Endothelial cell of umbilical vein (primary cell): ENCODE measurements at places on chromosomes 6 and 20. TPM values are rescaled to one million over a fixed set of nuclear protein-coding genes. Genes with fewer than 3 reads are reported as not detected.

- H3K4me1 ChIP-seq: no peaks in the 10 kb centered on the region
- no peak overlapping the region for H3K27ac ChIP-seq
- no peaks in the 10 kb centered on the region for H3K27me3 ChIP-seq
- DNase-seq: no peak
Observed at GRCh38 chr20:57566803-57567459, 6.0 kb downstream of the PCK1 start.

DNA sequence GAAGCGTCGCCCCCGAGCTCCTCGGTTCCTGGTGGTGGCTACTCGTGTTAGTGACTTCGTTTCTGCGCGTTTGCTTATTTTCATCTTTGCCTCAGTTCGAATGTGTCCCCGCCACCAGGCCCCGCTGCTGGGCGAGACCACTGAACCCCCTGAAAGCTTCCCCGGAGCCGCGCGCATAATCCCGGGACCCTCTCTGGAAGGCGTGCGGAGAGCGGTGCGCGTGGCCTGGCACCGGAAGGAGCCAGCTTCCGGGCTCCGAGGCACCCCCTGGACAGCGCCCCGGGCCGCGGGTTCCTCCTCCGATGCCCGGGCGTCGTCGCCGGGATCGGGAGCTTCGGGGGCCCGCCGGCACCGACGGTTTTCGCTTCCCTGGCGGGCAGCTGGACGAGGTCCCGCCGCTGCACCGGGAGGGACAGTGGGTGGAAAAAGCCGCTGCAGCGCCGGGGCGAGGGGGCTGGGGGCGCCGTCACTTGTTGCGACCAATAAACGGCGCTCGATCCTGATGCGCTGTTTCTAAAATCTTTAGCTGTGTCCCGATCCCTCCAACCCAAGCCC lies 643 bp upstream of the SLC35D3 start:
- H3K4me3 ChIP-seq: peak overlapping the region; percentile 33
- H3K27ac ChIP-seq: no peak overlapping the region
- peaks cover 23% of the 10 kb centered on the region for H3K4me1 ChIP-seq
- peaks cover 53% of the 10 kb centered on the region for H3K27me3 ChIP-seq
- peak; percentile 6 for DNase-seq
- H3K36me3 ChIP-seq: no peaks in the 10 kb centered on the region

DNA sequence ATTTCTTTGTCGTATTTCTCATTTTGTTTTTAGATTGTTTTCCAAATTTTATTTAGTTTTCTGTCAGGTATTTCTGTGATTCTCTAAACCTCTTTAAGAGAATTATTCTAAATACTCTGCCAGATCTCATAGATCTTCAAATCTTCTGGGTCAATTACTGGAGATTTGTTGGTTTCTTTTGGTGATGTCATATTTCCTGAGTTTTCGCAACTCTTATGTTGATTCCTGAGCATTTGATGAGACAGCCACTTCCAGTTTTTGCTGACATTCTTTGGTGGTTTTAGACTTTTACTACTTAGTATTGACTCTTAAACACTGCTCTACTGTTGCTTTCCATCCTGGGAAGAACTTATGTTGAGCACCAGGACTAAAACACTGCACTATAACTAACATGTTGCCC lies 21.9 kb downstream of the ADGB start:
- no peak for DNase-seq
- H3K36me3 ChIP-seq: no peaks in the 10 kb centered on the region
- H3K4me1 ChIP-seq: no peaks in the 10 kb centered on the region
- H3K27ac ChIP-seq: no peak overlapping the region
- no peak overlapping the region for H3K4me3 ChIP-seq

- DNase-seq: no peak
- no peaks in the 10 kb centered on the region for H3K27me3 ChIP-seq
- no peak overlapping the region for H3K4me3 ChIP-seq
- no peaks in the 10 kb centered on the region for H3K36me3 ChIP-seq
- no peak overlapping the region for H3K27ac ChIP-seq
Observed at GRCh38 chr20:59161721-59162120, 1.9 kb upstream of the ZNF831 start.

- H3K27me3 ChIP-seq: no peaks in the 10 kb centered on the region
- DNase-seq: no peak
- H3K4me3 ChIP-seq: no peak overlapping the region
- no peak overlapping the region for H3K27ac ChIP-seq
- peaks cover 9% of the 10 kb centered on the region for H3K4me1 ChIP-seq
- no peaks in the 10 kb centered on the region for H3K36me3 ChIP-seq
Observed at GRCh38 chr6:81849248-81849647, 96.8 kb upstream of the TENT5A start.

GRCh38 chr20:40682104-40682981 lies 6.7 kb downstream of the MAFB start:
- no peaks in the 10 kb centered on the region for H3K36me3 ChIP-seq
- peaks cover 5% of the 10 kb centered on the region for H3K4me1 ChIP-seq
- DNase-seq: no peak
- H3K27ac ChIP-seq: no peak overlapping the region
- H3K27me3 ChIP-seq: peaks cover 21% of the 10 kb centered on the region

DNA sequence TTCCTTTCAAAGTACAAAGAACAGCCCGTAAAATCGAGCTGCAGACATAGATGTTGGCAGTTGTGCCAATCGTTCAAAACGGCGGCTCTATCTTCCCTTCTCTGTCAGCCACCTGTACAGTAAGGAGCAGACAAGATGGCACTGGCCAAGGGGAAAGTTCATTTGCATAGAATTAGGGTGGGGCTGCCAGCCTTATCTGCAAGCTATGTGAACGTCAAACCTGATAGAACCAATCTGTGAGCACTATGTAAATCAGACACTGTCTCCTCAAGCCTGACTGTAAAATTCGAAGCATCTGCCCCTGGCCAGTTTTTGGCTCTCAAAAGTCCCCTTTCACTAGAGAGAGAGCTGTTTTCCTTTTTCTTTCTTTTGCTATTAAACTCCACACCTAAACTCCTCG lies 374.5 kb downstream of the EPM2A start:
- no peak for DNase-seq
- H3K36me3 ChIP-seq: no peaks in the 10 kb centered on the region
- no peak overlapping the region for H3K27ac ChIP-seq
- no peak overlapping the region for H3K4me3 ChIP-seq
- H3K27me3 ChIP-seq: no peaks in the 10 kb centered on the region

GRCh38 chr20:44720621-44720996 lies 5.4 kb downstream of the CCN5 start:
- H3K27ac ChIP-seq: peak overlapping the region; percentile 7
- H3K27me3 ChIP-seq: no peaks in the 10 kb centered on the region
- no peaks in the 10 kb centered on the region for H3K36me3 ChIP-seq

GRCh38 chr6:106116125-106116832 lies 30.1 kb downstream of the PRDM1 start:
- no peak overlapping the region for H3K27ac ChIP-seq
- peak; percentile 38 for DNase-seq
- peaks cover 6% of the 10 kb centered on the region for H3K4me1 ChIP-seq
- H3K36me3 ChIP-seq: no peaks in the 10 kb centered on the region
- no peaks in the 10 kb centered on the region for H3K27me3 ChIP-seq
- H3K4me3 ChIP-seq: no peak overlapping the region

DNA sequence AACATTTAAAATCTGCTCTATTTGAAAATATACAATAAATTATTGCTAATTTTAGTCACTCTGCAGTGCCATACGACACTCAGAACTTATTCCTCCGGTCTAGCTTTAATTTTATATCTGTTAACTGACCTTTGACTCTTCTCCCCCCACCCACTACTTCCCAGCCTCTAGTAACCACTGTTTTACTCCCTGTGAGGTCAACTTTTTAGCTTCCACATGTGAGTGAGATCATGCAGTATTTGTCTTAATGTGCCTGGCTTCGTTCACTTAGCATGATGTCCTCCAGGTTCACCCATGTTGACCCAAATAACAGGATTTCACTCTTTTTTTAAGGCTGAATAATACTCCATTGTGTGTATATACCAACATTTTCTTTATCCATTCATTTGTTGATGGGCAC lies 80.8 kb downstream of the RPP40 start:
- no peaks in the 10 kb centered on the region for H3K36me3 ChIP-seq
- DNase-seq: no peak
- peaks cover 18% of the 10 kb centered on the region for H3K4me1 ChIP-seq
- H3K27me3 ChIP-seq: no peaks in the 10 kb centered on the region
- no peak overlapping the region for H3K4me3 ChIP-seq

DNA sequence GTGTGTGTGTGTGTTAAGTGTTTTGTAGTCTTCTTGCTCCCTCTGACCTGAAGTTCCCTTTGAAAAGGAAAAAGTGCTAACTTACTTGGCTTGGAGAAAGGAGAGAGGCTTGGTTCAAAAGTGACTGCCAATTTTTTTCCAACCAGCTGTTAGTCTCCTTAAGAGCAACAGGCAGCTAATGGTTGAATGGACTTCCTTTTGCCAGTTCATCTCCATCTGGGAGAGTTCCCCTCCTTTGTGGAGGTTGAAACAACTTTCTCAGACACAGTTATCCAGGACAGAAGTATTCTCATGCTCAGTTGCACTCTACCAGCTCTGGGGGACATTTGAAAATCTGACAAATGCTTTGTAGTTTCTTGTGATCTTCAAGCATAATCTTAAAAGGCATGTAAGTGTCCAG lies 4.5 kb downstream of the RIPOR2 start:
- peak; percentile 27 for DNase-seq
- H3K36me3 ChIP-seq: no peaks in the 10 kb centered on the region
- H3K27me3 ChIP-seq: no peaks in the 10 kb centered on the region
- H3K4me1 ChIP-seq: no peaks in the 10 kb centered on the region
- no peak overlapping the region for H3K27ac ChIP-seq
- H3K4me3 ChIP-seq: no peak overlapping the region

DNA sequence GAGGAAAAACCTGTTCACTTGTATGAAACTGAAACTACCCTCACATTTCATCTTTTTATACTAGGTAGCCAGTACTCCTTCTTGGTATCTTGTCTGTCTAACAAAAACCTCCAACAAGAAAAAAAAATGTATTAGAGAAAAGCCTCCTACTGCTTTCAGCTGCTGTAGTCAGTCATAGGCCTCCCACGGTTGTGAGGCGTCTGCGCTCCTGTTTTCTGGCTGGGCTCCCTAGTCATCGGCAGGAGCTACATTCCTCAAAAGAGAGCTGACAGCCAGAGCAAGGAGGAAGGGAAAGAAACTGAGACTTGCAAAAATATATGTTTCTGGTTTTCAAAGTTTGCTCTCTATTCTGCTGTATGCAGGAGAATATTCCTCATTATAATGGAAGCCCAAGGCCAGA lies 517.0 kb downstream of the LMBRD1 start:
- no peaks in the 10 kb centered on the region for H3K4me1 ChIP-seq
- H3K27me3 ChIP-seq: no peaks in the 10 kb centered on the region
- no peak overlapping the region for H3K4me3 ChIP-seq
- no peak overlapping the region for H3K27ac ChIP-seq

The PNISR gene
- total RNA-seq: 79.9 and 106 TPM in 2 replicates

The SIRPB1 gene
- 6.5 and 9.5 TPM in 2 replicates for total RNA-seq

The ME1 gene
- 27.0 and 29.3 TPM in 2 replicates for total RNA-seq

DNA sequence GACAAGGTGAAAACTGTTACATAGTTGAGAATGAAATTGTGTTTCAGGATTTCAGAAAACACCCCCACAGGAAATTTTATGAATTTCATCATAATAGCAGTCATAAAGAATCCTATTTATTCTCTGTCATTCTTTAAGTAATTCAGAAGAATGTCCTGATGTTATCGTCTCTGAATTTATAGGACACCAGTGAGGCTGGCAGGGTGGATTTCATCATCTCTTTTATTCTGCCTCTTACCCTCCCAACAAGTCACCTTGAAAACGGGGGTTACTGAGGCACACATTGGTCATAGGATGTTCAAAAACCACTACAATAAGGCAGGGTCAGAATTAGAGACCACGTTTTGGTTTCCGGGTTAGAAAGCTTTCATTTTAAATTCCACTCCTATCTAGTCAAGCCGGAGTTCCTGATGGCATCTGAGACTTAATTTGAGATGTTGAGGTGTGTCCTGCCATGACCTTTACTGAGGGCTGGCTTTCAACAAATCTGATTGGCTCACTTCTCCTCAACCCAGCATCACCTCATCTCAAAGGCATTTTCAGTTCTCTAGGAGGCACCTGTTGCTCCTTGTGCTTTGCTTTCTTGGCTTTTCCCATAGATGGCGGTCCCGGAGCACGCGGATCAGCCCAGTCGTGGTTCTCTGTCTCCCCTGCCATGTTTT lies 230.6 kb upstream of the SUPT3H start:
- H3K4me3 ChIP-seq: no peak overlapping the region
- no peaks in the 10 kb centered on the region for H3K4me1 ChIP-seq
- no peak for DNase-seq
- H3K27ac ChIP-seq: no peak overlapping the region
- no peaks in the 10 kb centered on the region for H3K36me3 ChIP-seq
- peaks cover 22% of the 10 kb centered on the region for H3K27me3 ChIP-seq

DNA sequence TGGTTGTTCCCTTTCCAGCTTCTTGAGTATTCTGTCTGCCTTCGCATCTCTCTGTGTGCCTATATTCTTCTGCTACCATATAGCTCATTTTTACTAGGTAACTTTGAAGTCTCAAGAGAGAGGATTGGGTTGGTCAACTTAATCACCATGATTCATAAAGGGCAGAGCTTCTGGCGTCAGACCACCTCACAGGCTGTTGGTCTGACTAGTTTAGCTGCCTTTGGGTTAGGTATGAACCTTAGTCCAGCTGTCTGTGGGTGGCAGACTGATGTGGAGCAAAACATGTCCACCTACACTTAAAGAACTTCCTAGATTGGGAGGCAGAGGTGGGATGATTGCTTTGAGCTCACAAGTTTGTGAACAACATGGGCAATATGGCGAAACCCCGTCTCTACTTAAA lies 192.2 kb upstream of the SGK1 start:
- no peak for DNase-seq
- no peak overlapping the region for H3K4me3 ChIP-seq
- H3K27me3 ChIP-seq: no peaks in the 10 kb centered on the region
- no peak overlapping the region for H3K27ac ChIP-seq
- H3K36me3 ChIP-seq: no peaks in the 10 kb centered on the region

The SOBP gene
- total RNA-seq: 6.1 and 6.6 TPM in 2 replicates

DNA sequence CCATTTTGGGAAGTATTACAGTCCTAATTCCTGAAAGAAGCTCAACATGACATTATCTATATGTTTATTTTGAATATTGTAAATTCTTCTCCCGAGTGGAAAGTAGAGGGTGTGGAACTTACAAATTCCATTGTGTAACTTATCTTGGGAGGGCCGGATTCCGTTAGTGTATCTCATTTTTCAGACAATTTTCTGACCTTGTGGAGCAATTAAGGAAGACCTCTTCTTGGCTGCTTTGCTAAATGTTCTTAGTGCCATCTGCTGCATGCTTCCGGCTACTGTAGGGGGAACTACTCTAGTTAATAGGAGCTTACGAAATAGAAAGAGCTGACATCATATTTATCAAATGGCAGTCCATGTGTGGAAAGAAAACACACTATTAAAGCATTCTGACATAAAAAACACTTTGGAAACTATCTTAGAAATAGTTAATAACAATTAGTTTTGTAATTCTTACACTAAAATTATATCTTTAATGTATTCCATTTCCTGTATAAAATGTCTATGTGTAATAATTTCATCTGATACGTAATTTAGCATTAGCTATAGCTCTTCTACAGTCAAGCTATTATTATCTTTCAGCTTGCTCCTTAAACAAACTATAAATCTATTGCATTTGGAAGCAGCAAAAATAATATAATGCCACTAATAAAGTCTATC lies 41.5 kb upstream of the KCNQ5 start:
- no peak overlapping the region for H3K27ac ChIP-seq
- H3K4me1 ChIP-seq: no peaks in the 10 kb centered on the region
- no peaks in the 10 kb centered on the region for H3K36me3 ChIP-seq
- DNase-seq: no peak
- no peaks in the 10 kb centered on the region for H3K27me3 ChIP-seq

The BPIFA1 gene
- not detected in 2 replicates for total RNA-seq

The C4A gene
- 4.1 and 5.2 TPM in 2 replicates for total RNA-seq
